ENCODE measurements at places on chromosomes 3 and 15. TPM values are rescaled to one million over a fixed set of nuclear protein-coding genes. Genes with fewer than 3 reads are reported as not detected.

GRCh38 chr3:27521179-27521871 lies 37.1 kb upstream of the SLC4A7 start:
- no peak for DNase-seq
- peaks cover 46% of the 10 kb centered on the region for H3K4me1 ChIP-seq
- H3K27me3 ChIP-seq = no peaks in the 10 kb centered on the region
- no peak overlapping the region for H3K4me3 ChIP-seq

DNA sequence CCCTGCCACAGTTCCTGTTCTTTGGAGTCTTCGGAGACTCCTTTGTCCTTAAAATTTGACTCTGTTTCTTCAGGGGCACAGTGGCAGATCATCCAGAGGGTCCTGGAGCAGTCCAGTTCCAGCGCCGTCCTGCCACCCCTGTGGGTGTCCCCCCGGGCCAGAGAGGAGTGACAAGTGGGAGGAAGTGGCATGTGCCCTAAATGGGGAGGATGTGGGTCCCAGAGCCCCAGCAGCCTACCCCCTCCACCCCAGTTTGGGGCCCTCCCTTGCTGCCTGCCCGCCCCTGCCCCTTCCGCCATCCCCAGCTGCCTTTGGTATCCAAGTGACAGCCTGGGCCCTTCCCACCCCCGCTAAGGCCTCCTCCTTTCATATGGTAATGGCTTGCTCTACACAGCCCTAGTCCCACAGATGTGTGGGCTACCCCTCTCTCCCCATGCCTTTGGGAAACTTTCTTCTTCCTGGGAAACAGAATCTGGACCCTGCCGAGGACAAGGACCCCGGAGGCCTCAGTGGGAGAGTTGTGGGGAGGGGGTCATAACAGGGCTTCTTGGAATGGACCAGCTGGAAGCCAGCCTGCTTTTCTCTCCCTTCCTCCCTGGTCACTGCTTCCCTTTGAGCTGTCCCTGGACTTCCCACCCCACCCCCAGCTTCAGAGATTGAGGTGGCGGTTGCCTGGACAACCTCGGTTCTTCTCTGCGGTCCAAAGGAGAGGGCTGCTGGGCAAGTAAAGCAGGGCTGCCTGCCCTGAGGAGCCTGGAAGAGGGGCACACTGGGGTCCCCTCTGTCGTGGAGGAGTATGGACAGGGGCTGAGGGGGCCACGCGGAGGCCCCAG lies 43.2 kb downstream of the KLHL25 start:
- H3K4me1 ChIP-seq = peaks cover 40% of the 10 kb centered on the region
- H3K36me3 ChIP-seq = peaks cover 14% of the 10 kb centered on the region
- H3K4me3 ChIP-seq = no peak overlapping the region
- no peaks in the 10 kb centered on the region for H3K27me3 ChIP-seq
- no peak for DNase-seq

DNA sequence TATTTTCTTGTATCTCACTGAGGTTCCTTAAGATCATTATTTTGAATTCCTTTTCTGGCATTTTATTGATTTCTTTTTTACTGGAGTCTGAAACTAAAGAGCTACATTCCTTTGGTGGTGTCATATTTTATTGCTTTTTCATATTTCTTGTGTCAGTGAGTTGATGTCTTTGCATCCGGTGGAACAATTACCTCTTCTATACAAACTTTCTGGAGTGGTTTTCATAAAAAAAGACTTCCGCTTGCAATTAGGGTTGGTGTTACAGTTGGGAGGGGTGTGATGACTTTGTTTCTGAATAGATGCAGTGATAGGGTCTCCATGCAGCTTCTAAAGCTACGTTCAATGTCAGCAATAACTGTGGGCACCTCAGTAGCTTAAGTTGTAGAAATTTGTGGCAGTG lies 181.7 kb downstream of the LPP start:
- H3K36me3 ChIP-seq = no peaks in the 10 kb centered on the region
- no peak overlapping the region for H3K4me3 ChIP-seq
- H3K27ac ChIP-seq = no peak overlapping the region
- peaks cover 21% of the 10 kb centered on the region for H3K4me1 ChIP-seq
- H3K27me3 ChIP-seq = no peaks in the 10 kb centered on the region

GRCh38 chr3:69986419-69986818 lies 13.1 kb upstream of the SAMMSON start:
- H3K27ac ChIP-seq = no peak overlapping the region
- DNase-seq = no peak
- H3K4me3 ChIP-seq = no peak overlapping the region
- H3K4me1 ChIP-seq = peaks cover 4% of the 10 kb centered on the region

- H3K4me1 ChIP-seq = no peaks in the 10 kb centered on the region
- no peak overlapping the region for H3K27ac ChIP-seq
- no peak overlapping the region for H3K4me3 ChIP-seq
- H3K36me3 ChIP-seq = no peaks in the 10 kb centered on the region
- no peak for DNase-seq
- no peaks in the 10 kb centered on the region for H3K27me3 ChIP-seq
Measured at GRCh38 chr15:77107531-77108355, 36.8 kb upstream of the TSPAN3 start.

- no peak overlapping the region for H3K4me3 ChIP-seq
- no peaks in the 10 kb centered on the region for H3K4me1 ChIP-seq
- H3K27me3 ChIP-seq = no peaks in the 10 kb centered on the region
- DNase-seq = no peak
- H3K36me3 ChIP-seq = no peaks in the 10 kb centered on the region
- H3K27ac ChIP-seq = no peak overlapping the region
Measured at GRCh38 chr3:61141227-61141626, 110.0 kb downstream of the FHIT start.

DNA sequence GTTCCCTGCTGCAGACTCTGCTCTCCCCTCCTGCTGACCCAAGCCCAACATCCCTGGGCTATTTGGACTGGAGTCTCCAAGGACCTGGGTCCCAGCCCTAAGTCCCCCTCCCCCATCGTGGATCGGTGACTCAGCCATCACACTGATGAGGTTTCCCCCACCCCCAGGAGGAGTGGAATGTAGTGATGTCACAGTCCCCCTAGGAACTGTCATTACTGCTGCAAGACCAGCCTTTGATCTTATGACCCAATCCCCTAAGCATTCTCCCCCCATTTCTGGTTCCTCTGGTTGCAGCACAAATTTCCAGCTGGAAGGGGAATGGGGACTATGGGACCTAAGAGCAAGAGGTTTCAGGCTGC lies 63.4 kb upstream of the CSPG4 start:
- no peak for DNase-seq
- H3K4me1 ChIP-seq = peaks cover 6% of the 10 kb centered on the region
- no peaks in the 10 kb centered on the region for H3K36me3 ChIP-seq
- no peak overlapping the region for H3K4me3 ChIP-seq

DNA sequence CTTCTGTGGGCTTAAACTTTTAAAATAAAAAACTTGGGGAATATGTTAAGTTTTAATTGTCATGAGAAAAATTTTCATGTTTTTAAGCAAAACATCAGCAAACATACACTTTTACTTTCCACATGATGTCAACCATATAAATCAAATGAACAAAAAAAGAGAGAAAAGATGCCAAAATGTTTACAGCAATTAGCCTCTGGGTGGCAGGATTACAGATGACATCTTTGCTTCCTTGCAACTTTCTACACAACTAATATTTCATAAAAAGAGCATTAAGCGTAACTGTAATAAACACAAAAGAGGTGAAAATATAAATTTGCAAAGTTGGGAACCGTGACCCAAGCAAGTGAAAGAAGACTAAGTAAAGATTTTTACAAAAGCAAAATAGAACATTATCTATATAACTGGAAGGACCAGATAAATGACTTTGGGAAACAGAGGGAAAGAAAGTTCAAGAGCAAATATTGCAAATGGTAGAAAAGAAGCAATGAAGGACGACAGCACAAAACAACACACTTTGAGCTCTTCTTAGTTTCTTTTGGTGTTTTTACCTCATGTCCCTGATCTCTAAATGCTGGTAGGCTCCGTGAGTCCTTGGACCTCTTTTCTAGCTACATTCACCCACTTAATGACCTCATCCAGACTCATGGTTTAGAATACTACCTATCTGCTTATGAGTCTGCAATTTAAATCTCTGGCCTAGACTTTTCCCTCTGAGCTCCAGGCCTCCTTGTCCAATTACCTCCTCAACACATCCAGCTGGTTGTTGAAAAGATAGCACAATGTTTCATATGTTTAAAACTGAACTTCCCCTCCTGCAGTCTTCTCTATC lies 9.4 kb downstream of the TP53BP1 start:
- H3K27ac ChIP-seq = no peak overlapping the region
- no peaks in the 10 kb centered on the region for H3K27me3 ChIP-seq
- no peak for DNase-seq

GRCh38 chr15:58457466-58457965 lies 25.7 kb downstream of the LIPC start:
- no peaks in the 10 kb centered on the region for H3K4me1 ChIP-seq
- no peaks in the 10 kb centered on the region for H3K27me3 ChIP-seq
- H3K36me3 ChIP-seq = no peaks in the 10 kb centered on the region
- no peak overlapping the region for H3K4me3 ChIP-seq
- H3K27ac ChIP-seq = no peak overlapping the region

GRCh38 chr15:39357480-39358268 lies 223.2 kb upstream of the THBS1 start:
- no peak overlapping the region for H3K4me3 ChIP-seq
- no peak for DNase-seq
- peaks cover 27% of the 10 kb centered on the region for H3K4me1 ChIP-seq

DNA sequence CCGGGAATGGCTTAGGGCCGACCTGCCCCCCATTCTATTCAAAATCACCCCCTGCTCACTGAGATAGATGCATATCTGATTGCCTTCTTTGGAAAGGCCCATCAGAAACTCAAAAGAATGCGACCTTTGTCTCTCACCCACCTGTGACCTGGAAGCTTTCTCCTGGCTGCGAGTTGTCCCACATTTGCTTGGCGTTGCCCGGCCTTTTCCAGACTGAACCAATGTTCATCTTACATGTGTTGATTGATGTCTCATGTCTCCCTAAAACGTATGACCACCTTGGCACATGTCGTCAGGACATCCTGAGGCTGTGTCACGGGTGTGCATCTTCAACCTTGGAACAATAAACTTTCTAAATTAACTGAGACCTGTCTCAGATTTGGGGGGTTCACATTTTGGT lies 3.4 kb upstream of the MUC20 start:
- H3K27ac ChIP-seq = no peak overlapping the region
- no peaks in the 10 kb centered on the region for H3K27me3 ChIP-seq
- DNase-seq = no peak
- no peak overlapping the region for H3K4me3 ChIP-seq
- peaks cover 18% of the 10 kb centered on the region for H3K36me3 ChIP-seq
- no peaks in the 10 kb centered on the region for H3K4me1 ChIP-seq

- no peaks in the 10 kb centered on the region for H3K27me3 ChIP-seq
- DNase-seq = no peak
- H3K36me3 ChIP-seq = no peaks in the 10 kb centered on the region
- no peak overlapping the region for H3K27ac ChIP-seq
- peaks cover 20% of the 10 kb centered on the region for H3K4me1 ChIP-seq
Measured at GRCh38 chr15:36363335-36363734, 216.1 kb upstream of the CDIN1 start.

DNA sequence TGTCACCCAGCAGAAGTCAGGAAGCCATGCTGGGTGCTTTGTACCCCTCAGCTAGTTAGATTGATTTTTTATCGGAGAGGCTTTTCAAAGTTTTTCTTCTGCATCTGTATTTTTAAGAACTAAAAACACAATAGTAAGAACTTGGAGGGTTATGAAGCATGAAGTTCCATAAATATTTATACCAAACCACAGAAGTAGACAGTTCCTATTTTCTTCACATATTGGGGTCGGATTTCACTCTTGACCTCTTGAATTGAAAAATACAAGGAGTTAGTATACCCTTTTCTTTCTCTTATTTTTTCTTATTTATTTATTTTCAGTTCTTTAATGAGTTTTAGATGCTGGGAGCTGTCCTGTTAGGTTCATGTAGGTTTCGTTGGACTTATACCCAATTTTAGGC lies 35.1 kb downstream of the SLC25A26 start:
- no peak overlapping the region for H3K27ac ChIP-seq
- DNase-seq = no peak
- no peaks in the 10 kb centered on the region for H3K36me3 ChIP-seq
- no peaks in the 10 kb centered on the region for H3K27me3 ChIP-seq
- H3K4me3 ChIP-seq = no peak overlapping the region

DNA sequence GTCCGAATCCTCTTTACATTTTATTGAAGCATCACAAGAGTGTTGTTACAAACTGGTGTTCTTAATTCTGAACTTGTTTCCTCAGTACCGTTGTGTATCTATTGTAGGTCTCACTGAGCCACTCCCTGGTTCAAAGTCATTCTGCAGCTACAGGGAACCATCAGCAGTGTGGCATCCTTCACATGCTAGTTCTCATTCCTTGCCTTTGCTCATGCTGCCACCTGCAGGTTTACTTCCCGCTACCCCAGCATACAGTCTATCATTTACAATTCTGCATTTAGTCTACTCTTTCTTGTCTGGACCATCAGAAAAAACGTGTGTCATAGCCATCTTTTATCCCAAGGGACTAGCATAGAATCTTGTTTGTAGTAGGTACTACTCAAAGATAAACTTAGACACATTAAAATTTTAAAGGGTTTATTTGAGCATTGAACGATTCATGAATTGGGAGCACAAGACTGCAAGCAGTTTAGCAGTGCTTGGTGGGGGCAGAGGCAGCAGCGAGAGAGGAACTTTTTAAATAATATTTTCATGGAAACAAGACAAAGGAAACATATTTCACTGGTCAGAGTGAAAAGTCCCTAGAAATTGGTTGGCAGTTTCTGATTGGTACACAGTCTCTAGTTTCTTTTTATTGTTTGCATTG lies 402.1 kb downstream of the CADM2 start:
- DNase-seq = no peak
- no peak overlapping the region for H3K27ac ChIP-seq
- H3K36me3 ChIP-seq = no peaks in the 10 kb centered on the region
- no peaks in the 10 kb centered on the region for H3K27me3 ChIP-seq
- no peaks in the 10 kb centered on the region for H3K4me1 ChIP-seq

DNA sequence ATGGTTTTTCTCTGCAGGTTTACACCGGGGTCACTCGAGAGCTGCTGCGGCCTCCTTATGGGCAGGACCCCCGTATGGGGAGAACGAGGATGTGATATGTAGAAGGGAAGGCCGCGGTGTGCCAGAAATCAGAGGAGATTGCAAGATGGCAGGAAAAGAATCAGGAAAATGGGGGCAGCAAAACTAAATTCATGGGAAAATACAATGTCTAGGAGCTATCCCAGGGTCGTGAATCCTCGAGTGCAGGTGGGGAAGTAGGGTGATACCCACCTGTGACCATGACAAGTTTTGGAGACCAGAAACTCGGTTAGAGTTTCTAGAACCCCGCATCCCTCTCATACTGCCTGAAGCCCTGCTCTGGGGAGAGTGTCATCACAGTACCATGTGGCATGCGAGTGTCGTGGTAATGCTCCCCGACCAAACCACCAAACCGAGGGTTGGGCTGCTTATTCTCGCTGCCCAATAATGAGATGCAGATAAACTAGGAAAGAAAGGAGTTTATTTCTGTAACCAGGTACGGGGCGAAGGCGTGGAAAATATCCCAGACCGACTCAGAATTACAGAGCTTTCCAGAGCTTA lies 781 bp downstream of the TRNT1 start:
- H3K4me1 ChIP-seq = peaks cover 8% of the 10 kb centered on the region
- no peak for DNase-seq
- H3K27me3 ChIP-seq = no peaks in the 10 kb centered on the region
- peaks cover 18% of the 10 kb centered on the region for H3K36me3 ChIP-seq
- H3K27ac ChIP-seq = peak overlapping the region; percentile 88

Gene ABHD2
- total RNA-seq = 177 TPM

Gene SAXO2
- total RNA-seq = not detected

Gene CPNE4
- total RNA-seq = 0.54 TPM

Gene TM4SF18
- total RNA-seq = 4.9 TPM

Gene PARP16
- 7.2 TPM for total RNA-seq

Gene TUBGCP5
- total RNA-seq = 39.6 TPM

Gene UPK1B
- total RNA-seq = 1.8 TPM

Gene TMCO5A
- total RNA-seq = not detected
